ENCODE measurements at places on chromosomes 5 and 9.

DNA sequence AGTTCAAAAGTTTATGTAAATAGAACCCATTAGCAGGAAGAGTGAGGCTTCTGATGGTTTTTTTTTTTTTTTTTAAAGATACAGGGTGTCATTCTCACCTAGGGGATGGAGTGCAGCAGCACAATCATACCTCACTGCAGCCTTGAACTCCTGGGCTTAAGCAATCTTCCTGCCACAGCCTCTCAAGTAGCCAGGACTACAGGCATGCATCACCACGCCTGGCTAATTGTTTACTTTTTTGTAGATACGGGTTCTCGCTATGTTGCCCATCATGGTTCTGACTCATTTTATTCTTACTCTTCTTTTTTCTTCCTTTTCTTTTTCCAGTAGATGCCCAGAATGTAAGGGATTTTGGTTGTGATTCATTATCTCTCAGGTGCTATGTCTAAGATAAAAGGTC lies 201.1 kb downstream of the NNT start:
- no peak for DNase-seq

- DNase-seq: peak; percentile 68
Measured at GRCh38 chr5:135457424-135458071, 5.4 kb upstream of the TIFAB start.

DNA sequence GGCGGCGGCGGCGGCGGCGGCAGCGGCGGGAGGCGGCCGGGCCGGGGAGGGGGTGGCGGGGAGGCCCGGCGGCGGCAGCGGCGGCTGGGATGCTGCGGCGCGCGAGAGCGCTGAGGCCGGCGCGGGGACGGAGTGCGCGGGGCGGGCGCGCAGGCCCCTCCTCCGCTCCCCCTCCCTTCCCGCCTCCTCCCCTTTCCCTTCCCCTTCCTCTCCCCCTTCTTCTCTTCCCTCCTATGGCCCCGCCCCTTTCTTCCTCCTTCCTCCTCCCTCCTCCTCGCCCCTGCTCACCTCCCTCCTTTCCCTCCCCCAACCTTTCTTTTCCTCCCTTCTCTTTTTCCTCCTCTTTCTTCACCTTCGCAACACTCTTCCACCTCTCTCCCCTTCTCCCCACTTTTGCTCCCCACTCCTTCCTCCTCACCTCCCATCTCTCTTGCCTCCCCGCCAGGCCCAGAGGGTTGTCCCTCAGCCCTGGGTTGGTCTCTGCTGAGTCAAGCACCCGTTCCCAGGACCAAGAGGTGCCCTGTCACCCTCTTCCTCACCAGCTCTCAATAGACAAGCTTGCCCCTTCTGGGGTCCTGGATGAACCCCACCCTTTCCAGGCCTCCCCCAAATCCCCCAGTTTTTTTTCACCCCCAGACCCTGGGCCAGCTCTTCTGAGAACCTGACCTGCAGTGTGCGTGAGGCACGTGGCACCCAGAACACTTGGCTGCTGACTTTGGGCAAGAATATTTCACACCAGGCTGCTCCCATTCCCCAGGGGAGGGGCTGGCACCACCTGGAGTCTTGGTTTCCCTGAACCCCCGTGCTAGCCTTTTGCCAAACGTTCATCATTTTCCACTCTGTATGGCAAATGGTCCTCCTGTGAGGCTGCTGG lies at the start of gene SEMA4D:
Gene SEMA4D, minus strand, starts transcription at position 136 of the 874 bp plus-strand sequence. CDS start 92,657 bp downstream, outside the sequence.
- peak; percentile 28 for DNase-seq

GRCh38 chr9:94643176-94643575 lies 3.9 kb upstream of the FBP1 start:
- no peak for DNase-seq

GRCh38 chr9:37967014-37967760 lies 63.3 kb upstream of the SLC25A51 start:
- DNase-seq: peak; percentile 42

DNA sequence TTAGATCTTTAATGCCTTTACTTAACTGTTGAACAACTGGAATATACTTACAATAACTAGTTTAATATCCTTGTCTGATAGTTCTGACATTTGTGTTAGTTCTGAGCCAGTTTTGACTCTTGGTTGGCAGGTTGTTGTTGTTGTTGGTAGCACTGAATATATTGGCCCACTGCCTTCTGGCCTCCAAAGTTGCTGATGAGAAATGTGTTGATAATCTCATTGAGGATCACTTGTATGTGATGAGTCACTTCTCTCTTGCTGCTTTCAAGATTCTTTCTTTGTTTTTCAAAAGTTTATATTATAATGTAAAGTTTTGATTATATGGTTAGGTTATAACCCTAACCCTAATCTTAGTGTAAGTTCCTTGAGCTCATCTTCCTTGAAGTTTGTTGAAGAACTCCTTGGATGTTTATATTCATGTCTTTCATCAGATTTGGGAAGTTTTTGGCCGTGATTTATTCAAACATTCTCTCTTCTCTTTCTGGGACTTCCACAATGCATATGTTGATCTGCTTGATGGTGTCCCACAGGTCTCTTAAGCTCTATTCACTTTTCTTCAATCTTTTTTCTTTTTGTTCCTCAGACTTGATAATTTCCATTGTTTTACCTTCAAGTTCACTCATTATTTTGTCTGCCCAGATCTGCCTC lies 149.7 kb downstream of the FGF18 start:
- no peak for DNase-seq

DNA sequence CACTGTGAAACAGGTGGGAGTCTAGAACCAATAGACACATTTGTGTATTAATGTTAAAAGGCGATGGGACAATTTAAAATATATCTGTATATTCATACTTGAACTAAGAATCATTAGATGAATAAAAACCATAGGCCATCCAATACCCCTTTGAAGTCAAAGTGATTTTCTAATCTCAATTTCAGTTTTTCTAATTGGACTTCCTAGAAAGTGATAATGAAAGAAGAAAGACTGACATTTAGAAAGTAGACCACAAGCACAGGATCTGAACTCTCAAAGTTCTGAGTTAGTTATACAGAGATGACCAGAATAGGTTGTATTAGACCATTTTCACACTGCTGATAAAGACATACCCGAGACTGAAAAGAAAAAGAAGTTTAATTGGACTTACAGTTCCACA lies 412.8 kb upstream of the PIK3R1 start:
- DNase-seq: no peak

DNA sequence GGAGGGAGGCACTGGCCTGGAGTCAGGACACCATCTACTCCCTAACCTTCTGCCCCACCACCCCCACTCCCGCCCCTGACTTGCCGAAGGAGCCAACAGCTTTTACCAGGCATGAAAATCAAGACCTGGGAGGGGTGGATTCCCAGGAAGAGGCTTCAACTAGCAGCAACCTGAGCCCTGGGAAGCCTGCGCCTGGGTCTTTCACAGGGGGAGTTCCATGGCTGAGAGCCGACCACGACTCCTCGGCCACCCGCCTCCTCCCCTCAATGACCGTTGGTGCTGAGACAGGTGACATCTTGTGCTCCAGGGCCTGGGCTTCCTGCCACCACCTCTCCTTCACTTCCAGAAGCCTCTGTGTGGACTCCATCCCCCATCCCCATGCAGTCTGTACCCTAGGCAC lies 37.1 kb downstream of the BARX1 start:
- no peak for DNase-seq

DNA sequence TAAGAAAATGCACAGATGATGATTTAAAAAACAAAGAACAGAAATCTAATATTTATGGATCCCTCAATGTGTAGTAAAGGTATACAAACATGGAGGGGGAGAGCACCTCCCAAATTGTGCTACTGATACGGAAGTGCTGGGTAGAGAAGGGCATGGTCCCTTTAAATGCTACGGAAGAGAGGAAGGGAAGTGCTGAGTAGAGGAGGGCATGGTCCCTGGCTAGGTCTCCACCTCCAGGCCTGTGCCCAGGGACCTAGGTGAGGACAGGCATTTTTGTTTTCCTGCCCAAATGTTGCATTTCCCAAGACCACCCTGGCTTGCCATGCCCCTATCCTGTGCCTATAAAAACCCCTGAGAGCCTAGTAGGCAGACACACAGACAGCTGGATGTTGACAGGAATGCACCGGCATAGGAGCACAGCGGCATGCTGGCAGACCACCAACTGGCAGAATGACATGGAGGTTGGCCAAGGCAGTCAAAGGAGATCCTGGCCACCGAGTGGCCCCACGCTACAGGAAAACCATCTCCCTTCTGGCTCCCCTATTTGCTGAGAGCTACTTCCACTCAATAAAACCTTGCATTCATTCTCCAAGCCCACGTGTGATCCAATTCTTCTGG lies 62.1 kb upstream of the SPDL1 start:
- no peak for DNase-seq
